Fibroblast of the aortic adventitia (primary cell): ENCODE measurements at places on chromosomes 1 and 21.

DNA sequence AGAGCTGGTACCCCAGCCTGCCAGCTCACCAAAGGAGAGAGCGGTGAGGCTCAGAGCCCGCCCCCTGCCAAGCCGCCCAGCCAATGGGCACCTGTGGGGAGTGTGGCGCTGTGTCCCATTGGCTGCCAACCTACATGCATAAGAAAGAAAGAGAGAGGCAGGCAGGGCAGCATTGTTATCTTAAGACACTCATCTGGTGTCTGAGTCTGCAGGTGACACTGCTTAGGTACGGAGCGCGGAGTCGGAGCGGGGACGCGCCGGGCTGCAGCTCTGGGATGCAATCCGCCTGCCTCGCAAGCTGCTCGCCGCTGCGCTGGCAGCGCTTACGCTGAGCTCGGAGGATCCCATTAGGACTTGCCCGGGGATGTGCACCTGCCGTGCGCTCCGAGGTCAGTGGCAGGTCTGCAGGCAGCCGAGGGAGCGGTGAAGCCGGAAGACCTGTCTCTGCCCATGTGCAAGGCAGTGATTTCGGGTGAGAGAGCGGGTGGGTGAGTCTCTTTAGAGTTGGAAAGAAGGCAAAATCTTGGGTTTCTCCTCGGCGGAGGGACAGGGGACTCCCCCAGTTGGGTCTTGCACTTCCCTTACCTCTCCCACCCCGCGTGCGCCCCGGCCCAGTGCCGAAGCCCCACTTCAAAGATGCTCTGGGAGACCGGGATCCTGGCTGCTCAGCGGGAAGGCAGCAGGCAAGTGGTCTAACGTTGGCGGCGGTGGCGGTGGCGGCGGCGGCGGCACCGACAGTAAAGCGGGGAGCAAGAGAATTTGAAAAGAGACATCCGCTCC lies at the start of gene BRINP2:
Gene BRINP2 (plus strand): TSS at position 203 of the 780 bp plus-strand sequence. CDS start 58,919 bp downstream, outside the sequence.
- peak; percentile 3 for DNase-seq

- no peak for DNase-seq
These were observed 310.6 kb downstream of the SEC16B start for GRCh38 chr1:177659281-177659680.

GRCh38 chr21:26565111-26565510 lies 8.0 kb downstream of the CYYR1 start:
- no peak for DNase-seq

- DNase-seq, result no peak
These were observed 35.6 kb upstream of the PCBP3 start for GRCh38 chr21:45607909-45608295.

GRCh38 chr1:70994753-70995268 lies 52.8 kb downstream of the PTGER3 start:
- no peak for DNase-seq

DNA sequence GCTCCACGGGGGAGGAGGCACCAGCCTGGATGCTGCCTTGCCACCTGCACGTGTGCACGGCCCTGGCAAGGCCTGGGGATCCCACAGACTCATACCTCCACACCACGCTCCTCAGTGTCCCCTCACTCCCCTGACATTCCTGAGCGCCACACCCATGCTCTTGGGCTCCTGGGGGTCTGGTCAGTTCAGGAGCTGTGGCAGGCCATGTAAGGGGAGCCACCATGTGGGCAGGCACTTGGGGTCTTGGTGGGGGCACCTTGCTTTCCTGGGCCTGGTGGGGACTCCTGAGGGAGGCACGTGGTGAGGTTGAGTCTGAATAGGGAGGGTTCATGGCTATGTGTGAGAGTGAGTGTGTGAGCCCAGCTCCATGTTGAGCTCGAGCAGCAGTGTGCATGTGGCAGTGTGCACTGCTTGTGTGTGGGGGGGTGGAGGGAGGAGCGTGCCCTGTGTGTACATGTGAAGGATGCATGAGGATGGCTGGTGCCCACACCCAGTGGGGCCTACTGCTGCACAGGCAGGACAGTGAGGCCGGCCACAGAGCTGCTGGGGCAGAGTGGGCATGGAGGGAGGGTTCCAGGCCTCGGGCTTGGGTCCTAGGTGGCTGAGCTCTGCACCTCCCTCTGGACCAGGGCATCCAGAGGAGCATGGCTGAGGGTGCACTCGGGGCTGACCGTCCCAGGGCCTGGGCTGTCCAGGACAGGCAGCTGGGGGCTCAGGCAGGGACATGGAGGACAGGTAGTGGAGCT lies 1.6 kb downstream of the GJC2 start:
- DNase-seq, result peak; percentile 7

- no peak for DNase-seq
These were observed 13.5 kb upstream of the BGLAP start for GRCh38 chr1:156228501-156228900.
